ENCODE measurements at places on chromosomes 6 and 20.

- DNase-seq = peak; percentile 25
These were observed 235.2 kb downstream of the SYNE1 start for GRCh38 chr6:152401978-152402377.

DNA sequence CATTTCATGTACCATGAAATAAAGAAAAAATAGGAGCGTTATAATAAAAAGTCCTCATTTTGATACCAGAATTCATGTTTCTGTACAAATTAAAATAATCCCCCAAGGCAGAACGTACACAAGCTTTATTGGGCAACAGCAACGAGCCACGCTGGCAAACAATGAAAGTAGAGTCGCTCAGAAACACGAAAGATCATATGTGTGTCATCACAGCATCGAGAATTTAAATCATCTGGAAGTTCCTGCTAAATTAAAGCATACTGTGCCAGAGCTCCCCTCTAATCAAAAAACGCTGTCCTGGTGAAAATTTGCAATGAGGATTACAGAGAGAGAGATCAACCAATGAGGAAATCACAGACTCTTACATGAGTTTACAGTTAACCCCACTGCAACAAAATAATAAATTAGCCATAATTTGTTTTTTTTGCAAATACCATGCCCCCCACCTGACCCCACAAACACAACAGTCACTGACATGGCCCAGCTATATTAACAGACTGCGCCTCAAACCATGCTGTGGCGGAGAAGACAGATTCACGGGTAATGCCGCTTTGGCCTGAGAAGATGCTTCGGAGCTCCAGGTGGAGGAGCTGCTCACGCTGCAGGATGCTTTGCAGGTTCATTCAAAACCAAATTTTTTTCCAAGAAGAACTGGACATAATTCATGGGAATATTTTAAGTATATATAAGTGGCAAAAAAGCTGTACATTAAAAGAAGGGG, 54.3 kb upstream of the NFATC2 start:
- DNase-seq = no peak

DNA sequence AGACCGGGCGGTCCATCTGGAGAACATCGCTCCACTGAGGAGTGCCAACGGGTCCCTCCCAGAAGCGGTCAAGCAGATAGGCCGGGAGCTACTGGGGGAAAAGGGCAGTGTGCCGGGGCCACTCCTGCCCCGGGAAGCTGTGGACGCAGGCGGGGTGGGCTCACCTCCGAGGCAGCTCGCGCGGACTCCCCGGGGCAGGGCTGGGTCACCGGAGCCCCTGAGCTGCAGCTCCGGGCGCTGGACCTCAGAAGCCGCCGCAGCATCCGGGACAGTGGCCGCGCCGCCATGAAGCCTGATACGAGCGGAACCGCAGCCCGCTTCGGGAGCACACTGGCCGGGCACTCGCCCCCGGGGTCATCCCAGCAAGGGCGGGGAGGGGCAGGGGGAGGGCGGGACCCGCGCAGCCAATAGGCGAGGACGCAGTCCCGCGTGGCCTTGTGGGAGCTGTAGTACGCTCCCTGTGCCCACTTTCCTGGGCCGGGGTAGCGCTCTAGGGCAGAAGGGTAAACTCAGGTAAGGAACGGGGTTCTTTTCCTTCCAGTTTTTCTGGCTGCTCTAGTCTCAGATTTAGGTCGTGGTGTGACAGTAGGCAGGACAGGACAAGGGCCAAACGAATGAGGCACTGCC, at the start of gene MOCS1:
MOCS1 (minus strand) TSS at position 332 of the 627 bp plus-strand sequence; CDS start at position 287, 45 bp downstream.
- no peak for DNase-seq

DNA sequence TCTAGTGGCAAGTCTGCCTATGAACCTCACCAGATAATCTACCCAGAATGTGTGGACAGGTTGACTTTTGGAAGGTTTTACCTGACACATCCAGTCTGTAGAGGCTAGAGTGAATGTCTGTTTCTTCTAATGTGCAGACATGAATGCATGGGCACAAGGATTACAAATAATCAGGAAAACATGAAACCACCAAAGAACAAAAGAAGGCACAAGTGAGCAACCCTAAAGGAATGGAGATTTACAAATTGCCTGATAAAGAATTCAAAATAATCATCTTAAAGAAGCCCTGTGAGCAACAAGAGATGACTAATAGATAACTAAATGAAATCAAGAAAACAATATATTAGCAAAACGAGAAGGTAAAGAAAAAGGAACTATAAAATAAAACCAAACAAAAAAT, 876.1 kb upstream of the ADGRB3 start:
- DNase-seq = no peak

DNA sequence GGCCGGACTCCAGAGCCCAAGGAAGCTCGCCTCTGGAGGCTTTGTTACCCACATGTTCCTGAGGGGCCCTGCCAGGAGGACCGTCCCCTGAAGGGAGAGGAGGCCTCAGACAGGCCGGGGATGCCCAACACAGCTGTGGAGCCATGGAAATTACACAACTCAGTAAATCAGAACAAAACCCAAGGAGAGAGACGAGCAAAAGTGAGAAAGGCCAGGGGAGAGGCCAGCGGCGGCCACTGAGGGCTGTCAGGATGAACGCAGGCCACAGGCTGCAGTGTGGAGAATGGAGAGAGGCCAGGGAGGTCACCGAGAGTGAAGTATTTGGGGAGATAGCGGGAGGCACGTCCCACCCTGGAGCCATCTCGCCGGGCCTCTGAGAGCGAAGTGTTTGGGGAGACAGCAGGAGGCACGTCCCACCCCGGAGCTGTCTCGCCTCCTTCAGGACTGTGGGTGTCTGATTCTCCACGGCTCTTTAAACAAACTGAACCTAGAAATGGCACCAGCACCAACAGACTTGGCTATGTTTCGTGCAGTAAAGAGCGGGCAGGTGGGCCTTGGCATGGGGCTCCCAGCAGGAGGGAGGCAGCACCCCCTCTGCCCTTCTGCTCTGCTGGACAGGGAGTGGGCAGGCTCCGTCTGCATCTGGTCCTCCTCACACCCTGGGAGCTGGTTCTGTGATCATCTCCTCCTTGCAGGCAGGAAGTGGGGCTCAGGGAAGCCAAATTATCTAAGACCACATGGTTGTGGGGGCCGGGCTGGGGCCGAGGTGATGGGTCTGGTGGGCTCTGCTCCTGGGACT, 91.0 kb downstream of the YTHDF1 start:
- DNase-seq = no peak

DNA sequence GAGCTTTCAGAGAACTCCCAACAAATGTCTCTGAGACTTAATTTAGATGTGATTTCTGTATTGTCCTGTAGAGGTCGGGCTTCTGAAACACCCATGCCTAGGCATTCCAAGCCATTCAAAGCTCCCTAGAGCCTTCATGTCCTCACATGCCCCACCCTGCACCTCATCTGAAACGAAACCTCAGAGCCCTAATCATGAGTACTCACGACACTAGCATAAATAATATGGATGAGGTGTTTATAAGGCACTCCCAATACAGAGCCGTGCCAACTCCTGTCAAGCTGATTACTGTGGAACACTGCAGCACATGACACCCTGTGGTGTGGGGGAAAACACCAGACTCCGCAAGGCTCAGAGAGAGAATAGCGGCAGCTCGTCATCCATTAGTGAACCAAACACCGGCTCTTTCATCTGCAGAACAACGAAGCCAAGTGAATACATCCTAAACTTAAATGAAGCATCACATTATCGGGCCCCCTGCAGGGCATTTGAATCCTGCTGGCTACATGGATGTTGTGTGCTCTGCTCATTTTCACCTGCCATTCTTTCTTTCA, 83.8 kb downstream of the FNDC1 start:
- no peak for DNase-seq

- DNase-seq = no peak
These were observed 374.2 kb downstream of the ZFAND3 start for GRCh38 chr6:38193481-38194281.

DNA sequence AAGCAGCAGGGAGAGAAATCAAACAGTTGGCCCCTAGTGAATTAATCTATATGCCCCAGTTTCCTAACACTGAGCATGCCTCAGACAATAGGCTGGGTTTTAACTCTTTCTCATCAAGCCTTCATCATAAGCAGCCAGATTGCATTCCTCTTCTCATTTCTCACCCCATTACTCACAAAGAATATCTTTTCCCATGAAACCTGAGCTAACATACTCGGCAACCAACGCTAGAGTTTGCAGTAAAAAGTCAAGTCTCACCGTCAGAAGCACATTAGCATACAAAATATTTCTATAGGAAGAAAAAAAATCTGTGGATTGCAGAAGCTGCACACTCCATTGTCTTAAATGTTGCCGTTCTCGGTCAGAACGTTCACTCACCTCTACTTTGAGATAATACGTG, 429.9 kb upstream of the ARID1B start:
- DNase-seq = no peak

GRCh38 chr6:2081155-2082138, 164.0 kb downstream of the GMDS start:
- DNase-seq = no peak

DNA sequence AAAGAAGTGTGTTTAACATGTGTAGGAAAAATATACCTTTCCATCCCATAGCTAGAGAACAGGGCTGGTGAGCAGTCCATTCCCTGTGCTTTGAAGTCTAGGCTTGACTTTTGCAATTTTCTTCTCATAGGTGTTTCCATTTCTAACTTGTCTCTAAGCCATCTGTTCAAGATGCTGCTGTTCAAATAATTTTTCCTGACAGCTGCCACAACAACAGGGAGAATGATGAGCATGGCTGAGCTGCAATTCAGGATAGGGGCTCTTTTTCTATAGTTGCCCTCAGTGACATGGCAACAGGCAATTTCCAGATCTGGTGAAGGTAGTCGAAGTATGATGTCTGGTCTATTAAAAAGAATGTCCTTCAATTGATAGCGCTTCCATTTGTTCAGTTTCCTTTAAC, 103.0 kb upstream of the HS3ST5 start:
- DNase-seq = no peak

DNA sequence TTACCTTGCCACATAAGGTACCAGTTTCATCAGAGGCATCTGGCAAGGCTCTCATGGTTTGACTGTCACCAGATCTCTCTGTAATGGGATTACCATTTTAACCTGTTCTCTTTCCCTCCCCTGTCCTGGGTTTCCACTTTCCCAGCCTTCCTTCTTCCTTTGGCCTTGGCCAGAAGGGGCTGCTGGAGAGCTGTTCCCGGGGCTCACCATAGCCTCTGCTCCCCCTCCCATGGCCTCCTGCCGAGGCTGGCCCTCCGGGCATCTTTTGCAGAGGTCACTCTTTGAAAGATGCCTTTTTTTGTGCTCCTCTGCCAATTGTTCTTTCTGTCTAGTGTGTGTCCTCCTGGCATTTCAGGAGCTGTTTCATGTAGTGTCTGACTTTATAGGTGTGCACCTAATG, 100.7 kb upstream of the SCP2D1 start:
- no peak for DNase-seq

- DNase-seq = peak; percentile 86
These were observed 27.0 kb upstream of the TBC1D7 start for GRCh38 chr6:13355043-13355945.

DNA sequence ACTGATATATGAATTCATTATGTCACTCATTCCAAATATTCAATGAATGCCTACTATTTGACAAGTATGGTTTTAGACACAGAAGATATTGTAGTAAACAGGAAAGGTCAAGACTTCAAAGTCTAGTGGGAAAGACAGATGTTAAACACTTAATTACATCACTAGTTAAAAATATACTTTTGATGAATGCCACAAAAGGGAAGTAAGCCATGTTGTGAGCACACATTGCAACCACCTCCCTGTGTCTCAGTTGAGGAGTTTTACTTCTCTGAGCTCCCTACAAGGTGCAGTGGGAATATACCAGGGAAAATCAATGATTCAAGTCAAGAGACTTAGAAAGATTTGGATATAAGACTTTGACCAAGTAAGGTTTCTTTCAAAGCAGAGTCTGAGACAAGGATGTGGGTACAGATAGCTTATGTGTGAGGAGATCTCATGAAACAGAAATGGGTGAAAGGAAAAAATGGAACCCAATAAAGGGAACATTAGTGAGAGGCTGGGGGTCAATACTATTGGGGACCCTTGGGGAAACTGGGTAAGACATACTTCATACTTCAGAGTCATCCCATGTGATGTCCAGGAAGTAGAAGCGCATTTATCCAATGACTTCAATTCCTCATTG, 503.7 kb downstream of the KIF16B start:
- no peak for DNase-seq

GRCh38 chr6:50143011-50143719, 93.4 kb upstream of the DEFB112 start:
- DNase-seq = no peak

DNA sequence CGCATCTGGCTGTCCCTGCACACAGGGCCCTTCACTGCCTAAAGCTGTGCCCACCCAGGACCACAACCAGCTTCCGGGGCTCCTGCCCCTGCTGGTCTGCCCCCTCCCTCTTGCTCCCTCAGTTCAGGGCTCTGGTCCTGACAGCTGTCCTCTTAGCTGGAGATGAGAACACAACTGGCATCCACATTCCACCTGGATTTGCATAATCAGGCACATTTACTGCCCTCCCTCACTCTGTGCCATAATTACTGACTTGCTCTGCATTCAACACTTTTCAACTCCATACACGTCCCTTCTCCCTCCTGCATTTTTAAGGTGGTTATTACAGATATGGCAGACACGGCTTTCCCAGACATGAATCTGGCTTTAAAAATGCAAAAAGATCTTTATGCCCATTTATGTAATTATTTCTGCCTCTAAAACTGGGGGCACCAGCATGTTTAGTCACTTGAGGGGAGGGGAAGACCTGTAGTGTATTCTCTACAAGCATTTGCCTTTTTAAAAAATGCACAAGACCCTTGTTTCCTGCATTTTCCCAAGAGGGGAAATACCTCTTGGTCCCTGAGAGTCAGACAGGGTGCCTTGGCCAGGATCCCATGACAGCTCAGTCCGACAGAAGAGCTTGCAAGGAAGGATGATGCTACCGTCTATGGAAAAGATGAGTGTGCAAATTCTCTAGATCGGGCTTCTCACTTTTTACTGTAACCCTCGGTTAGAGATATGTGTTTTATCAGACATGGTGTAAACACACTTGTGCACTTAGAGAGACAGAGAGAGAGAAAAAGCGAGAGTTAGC, 401.8 kb downstream of the PREX1 start:
- no peak for DNase-seq

- no peak for DNase-seq
These were observed 36.4 kb upstream of the KAT14 start for GRCh38 chr20:18101125-18101810.

DNA sequence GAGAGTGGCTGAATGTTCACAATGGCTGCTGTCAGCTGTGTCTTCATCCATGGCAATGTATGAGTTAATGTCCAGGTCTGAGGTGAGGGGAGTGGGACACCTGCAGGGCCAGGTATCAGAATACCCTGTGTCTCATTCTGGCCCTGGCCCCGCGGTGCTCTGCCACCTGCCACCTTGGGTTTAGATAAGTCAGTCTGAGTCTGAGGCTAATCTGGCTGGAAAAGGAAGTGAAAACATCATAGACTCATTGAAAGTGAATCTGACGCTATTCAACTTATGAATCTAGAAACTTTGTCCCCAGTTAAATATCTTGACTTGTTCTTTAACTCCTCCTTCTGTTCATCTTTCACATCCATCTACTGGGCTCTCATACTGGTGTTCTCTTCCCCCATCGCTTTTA, 267.1 kb upstream of the JAG1 start:
- no peak for DNase-seq

GRCh38 chr20:50220894-50221365, 30.3 kb downstream of the CEBPB start:
- DNase-seq = no peak

- DNase-seq = no peak
These were observed 168.9 kb downstream of the ZMYND8 start for GRCh38 chr20:47187450-47188195.
